ENCODE measurements at places on chromosomes 1 and 21. TPM values are rescaled to one million over a fixed set of nuclear protein-coding genes. Genes with fewer than 3 reads are reported as not detected.

Gene BARHL2
- not detected for total RNA-seq

Gene ARTN
- total RNA-seq: not detected

Gene NFIA
- total RNA-seq: 42.0 TPM

Gene NBPF10
- 3.7 TPM for total RNA-seq

Gene ANKRD34A
- 0.99 TPM for total RNA-seq

Gene NKAIN1
- total RNA-seq: 0.36 TPM

Gene CGN
- 0.09 TPM for total RNA-seq

Gene OR10R2
- not detected for total RNA-seq

Gene DISP1
- 6.4 TPM for total RNA-seq

Gene THRAP3
- 130 TPM for total RNA-seq

Gene SLC30A2
- not detected for total RNA-seq

Gene LRRC3
- 0.45 TPM for total RNA-seq

Gene FNDC5
- total RNA-seq: 0.99 TPM

Gene TSTD1
- not detected for total RNA-seq

Gene COL24A1
- total RNA-seq: 0.27 TPM

Gene ASPM
- total RNA-seq: 52.4 TPM

Gene OLFML2B
- total RNA-seq: 14.5 TPM

Gene OR2T27
- total RNA-seq: not detected

Gene TLR5
- total RNA-seq: not detected

Gene FAM151A
- not detected for total RNA-seq

Gene ERMAP
- 9.3 TPM for total RNA-seq

Gene NID1
- total RNA-seq: 26.7 TPM

Gene PEAR1
- 10.8 TPM for total RNA-seq

Gene CD1E
- total RNA-seq: not detected

Gene SPATA45
- not detected for total RNA-seq

Gene KRTAP12-3
- not detected for total RNA-seq

Gene OPRD1
- total RNA-seq: not detected

Gene CNR2
- under 0.01 TPM for total RNA-seq

Gene TNNI3K
- total RNA-seq: not detected

Gene MPZ
- 1.2 TPM for total RNA-seq
